ENCODE measurements at places on chromosomes 7 and 10.
A peak's percentile ranks its signal among the peaks of the same experiment; 100 is the strongest.

DNA sequence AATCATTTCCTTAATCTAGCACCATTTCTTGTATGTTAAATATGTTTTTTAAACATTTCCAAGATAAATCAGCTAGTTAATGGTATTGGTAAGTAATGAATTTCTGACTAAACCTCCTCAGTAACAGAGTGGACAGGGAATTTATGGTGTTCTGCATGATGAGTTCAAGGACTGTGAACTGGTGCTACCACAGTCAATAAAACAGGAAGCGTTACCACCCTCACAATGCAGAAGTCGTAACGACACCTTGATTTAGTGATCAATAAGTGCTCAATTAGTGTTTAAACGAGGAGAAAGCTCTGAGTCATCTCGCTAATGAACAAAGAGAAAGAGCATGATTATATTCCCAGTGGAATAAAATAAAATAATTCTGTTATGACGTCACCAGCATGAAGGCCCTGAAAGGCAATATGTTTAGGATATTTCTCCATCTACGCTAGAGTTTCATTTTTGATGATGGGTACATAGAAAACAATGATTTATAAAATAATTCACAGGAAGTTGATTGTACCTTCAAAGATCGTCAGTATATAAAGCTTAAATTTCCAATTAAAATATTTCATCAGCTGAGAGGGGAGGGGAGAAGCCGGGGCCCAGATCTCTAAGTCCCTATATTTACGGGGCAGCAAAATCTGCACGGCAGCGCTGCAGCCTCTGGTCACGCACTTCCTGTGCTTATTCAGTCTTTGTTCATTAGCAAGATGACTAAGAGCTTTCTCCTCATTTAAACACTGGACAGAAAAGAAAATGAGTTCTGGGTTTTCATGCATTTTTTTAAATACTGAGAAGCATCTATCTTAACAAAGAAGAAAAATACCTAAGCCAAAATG is 400.5 kb downstream of the PTPRN2 start:
- no peak for DNase-seq

- no peak for DNase-seq
These were observed 84.3 kb upstream of the PODXL start for GRCh38 chr7:131640686-131641085.

GRCh38 chr10:95125582-95125981 is 56.3 kb upstream of the CYP2C8 start:
- DNase-seq = no peak

GRCh38 chr7:70951271-70951962 is 180.5 kb upstream of the GALNT17 start:
- no peak for DNase-seq

- DNase-seq = no peak
These were observed at the start of gene CRTAC1 for GRCh38 chr10:98030093-98030821. CRTAC1 (minus strand) TSS chr10:98030621; CDS start chr10:98030472, 149 bp downstream.

- no peak for DNase-seq
These were observed 288.2 kb downstream of the IPMK start for GRCh38 chr10:57979491-57979890.

GRCh38 chr7:159130199-159130775 is 14.4 kb downstream of the VIPR2 start:
- DNase-seq = no peak

DNA sequence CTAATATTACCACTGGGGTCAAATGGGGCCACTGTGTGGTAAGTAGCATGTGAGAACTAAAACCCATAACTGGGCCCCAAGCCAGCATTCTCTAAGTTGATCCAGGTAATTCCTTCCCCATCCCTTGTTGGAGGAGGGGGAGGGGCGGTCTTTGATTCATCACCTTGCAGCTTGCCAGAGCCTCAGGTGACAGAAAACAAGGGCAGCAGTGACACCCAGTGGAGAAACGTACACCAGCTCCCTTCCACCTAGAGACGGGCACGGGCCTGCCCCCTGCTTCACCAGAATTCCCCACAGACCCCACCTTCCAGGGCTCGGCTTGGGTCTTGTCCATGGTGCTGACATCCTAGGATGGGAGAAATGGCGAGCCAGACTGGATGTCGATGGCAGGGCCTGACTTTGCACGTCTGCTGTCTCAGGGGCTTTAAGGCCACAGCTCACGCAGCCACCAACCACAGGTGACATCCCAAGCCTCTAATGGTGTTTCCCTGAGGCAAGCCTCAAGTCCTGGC is 102.0 kb downstream of the STRA8 start:
- DNase-seq = peak; percentile 1
